Glutamatergic neuron (in vitro differentiated cells): ENCODE measurements at places on chromosomes 2 and 18. TPM values are rescaled to one million over a fixed set of nuclear protein-coding genes. Genes with fewer than 3 reads are reported as not detected.

Gene ALKAL2
- total RNA-seq: 1.0 TPM

Gene NPHP1
- 2.5 TPM for total RNA-seq

Gene TLX2
- total RNA-seq: 21.2 TPM

Gene HS6ST1
- total RNA-seq: 173 TPM

Gene TNFAIP6
- total RNA-seq: not detected

Gene ATOH8
- total RNA-seq: 9.0 TPM

Gene EFEMP1
- total RNA-seq: 1.2 TPM

DNA sequence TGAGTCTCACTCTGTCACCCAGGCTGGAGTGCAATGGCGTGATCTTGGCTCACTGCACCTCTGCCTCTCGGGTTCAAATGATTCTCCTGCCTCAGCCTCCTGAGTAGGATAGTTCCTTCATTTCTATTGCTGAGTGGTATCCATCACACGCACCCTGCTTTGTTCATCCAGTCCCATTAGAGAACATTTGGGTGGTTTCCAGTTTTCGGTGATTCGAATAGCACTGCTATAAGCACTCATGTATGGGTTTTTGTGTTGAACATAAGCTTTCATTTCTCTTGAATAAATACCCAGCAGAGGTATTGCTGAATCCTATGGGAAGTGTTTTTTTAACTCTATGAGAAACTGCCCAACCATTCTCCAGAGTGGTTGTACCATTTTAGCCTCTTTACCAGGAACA is 147.3 kb downstream of the DDX1 start:
- no peaks in the 10 kb centered on the region for H3K27me3 ChIP-seq
- peaks cover 13% of the 10 kb centered on the region for H3K4me1 ChIP-seq
- H3K27ac ChIP-seq: no peak overlapping the region
- no peak for DNase-seq
- peaks cover 6% of the 10 kb centered on the region for H3K36me3 ChIP-seq

- no peaks in the 10 kb centered on the region for H3K36me3 ChIP-seq
- H3K27me3 ChIP-seq: no peaks in the 10 kb centered on the region
- H3K4me3 ChIP-seq: no peak overlapping the region
- no peak overlapping the region for H3K27ac ChIP-seq
- no peaks in the 10 kb centered on the region for H3K4me1 ChIP-seq
Observed at GRCh38 chr2:98191883-98192282, 104.9 kb downstream of the VWA3B start.

- H3K36me3 ChIP-seq: no peaks in the 10 kb centered on the region
- H3K27ac ChIP-seq: peak overlapping the region; percentile 14
- DNase-seq: peak; percentile 18
- no peaks in the 10 kb centered on the region for H3K27me3 ChIP-seq
- peaks cover 17% of the 10 kb centered on the region for H3K4me1 ChIP-seq
- H3K4me3 ChIP-seq: no peak overlapping the region
Observed at GRCh38 chr2:165698444-165698884, 95.6 kb downstream of the GALNT3 start.

DNA sequence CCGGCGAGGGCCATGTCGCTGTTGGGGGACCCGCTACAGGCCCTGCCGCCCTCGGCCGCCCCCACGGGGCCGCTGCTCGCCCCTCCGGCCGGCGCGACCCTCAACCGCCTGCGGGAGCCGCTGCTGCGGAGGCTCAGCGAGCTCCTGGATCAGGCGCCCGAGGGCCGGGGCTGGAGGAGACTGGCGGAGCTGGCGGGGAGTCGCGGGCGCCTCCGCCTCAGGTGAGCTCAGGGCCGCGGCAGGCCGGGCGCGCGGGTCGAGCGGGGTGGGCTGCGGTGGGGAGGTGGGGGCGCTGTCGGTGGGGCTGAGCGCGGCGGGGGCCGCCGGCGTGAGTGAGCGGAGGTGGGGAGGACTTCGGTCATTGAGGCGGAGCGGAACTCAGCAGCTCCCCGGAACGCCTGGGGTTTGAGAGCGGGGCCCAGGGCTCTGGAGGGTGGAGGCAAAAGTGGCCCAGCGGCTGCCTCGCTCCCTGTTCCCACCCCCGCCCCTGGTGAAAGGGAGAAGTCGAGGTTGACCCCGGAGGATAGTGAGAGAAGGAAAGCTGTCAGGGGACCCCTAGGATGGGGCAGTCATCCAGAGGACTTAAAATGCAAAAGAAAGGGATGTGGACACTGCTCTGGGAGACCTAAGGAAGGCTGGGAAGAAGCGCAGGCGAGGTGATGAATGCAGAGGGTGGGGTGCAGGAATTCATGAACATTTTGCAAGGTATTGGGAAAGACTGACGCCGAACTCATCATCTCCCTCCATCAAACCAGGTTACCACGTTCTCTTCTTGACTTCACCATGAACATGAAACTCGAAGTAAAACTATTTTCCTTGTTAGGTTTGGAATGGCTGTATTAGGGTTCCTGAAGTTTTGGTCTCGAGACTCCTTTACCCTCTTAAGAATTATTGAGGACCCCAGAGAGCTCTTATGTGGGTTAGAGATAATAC is 633 bp downstream of the MALT1 start:
- no peaks in the 10 kb centered on the region for H3K36me3 ChIP-seq
- DNase-seq: peak; percentile 80
- H3K27me3 ChIP-seq: no peaks in the 10 kb centered on the region
- H3K4me3 ChIP-seq: peak overlapping the region; percentile 90

GRCh38 chr18:62659698-62660097 is 55.6 kb upstream of the PHLPP1 start:
- H3K4me3 ChIP-seq: no peak overlapping the region
- H3K27ac ChIP-seq: no peak overlapping the region
- no peak for DNase-seq
- H3K36me3 ChIP-seq: no peaks in the 10 kb centered on the region

GRCh38 chr2:98476192-98476868 is 31.7 kb downstream of the INPP4A start:
- peaks cover 36% of the 10 kb centered on the region for H3K4me1 ChIP-seq
- H3K4me3 ChIP-seq: no peak overlapping the region
- DNase-seq: no peak
- H3K27ac ChIP-seq: no peak overlapping the region
- H3K36me3 ChIP-seq: no peaks in the 10 kb centered on the region

- H3K27me3 ChIP-seq: peaks cover 10% of the 10 kb centered on the region
- peaks cover 22% of the 10 kb centered on the region for H3K4me1 ChIP-seq
- no peak overlapping the region for H3K4me3 ChIP-seq
- H3K36me3 ChIP-seq: peaks cover 2% of the 10 kb centered on the region
- no peak for DNase-seq
Observed at GRCh38 chr2:3198119-3198518, 179.5 kb downstream of the EIPR1 start.

- no peak overlapping the region for H3K4me3 ChIP-seq
- peaks cover 4% of the 10 kb centered on the region for H3K36me3 ChIP-seq
- no peak for DNase-seq
- peaks cover 8% of the 10 kb centered on the region for H3K27me3 ChIP-seq
Observed at GRCh38 chr2:136322428-136322827, 204.5 kb upstream of the CXCR4 start.

DNA sequence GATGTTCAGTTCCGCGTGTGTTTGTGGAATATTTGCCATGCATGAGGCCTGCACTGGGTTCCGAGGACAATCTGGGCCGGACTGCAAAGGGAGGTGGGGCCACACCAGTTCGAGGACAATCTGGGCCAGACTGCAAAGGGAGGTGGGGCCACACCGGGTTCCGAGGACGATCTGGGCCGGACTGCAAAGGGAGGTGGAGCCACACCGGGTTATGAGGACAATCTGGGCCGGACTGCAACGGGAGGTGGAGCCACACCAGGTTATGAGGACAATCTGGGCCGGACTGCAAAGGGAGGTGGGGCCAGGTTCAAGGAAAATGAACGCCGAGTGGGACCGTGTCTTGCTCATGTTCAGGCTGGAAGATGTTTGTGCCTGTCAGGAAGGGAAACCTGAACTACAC is 97.8 kb upstream of the HDAC4 start:
- no peaks in the 10 kb centered on the region for H3K36me3 ChIP-seq
- no peak overlapping the region for H3K27ac ChIP-seq
- DNase-seq: no peak
- H3K4me3 ChIP-seq: no peak overlapping the region
- no peaks in the 10 kb centered on the region for H3K4me1 ChIP-seq

DNA sequence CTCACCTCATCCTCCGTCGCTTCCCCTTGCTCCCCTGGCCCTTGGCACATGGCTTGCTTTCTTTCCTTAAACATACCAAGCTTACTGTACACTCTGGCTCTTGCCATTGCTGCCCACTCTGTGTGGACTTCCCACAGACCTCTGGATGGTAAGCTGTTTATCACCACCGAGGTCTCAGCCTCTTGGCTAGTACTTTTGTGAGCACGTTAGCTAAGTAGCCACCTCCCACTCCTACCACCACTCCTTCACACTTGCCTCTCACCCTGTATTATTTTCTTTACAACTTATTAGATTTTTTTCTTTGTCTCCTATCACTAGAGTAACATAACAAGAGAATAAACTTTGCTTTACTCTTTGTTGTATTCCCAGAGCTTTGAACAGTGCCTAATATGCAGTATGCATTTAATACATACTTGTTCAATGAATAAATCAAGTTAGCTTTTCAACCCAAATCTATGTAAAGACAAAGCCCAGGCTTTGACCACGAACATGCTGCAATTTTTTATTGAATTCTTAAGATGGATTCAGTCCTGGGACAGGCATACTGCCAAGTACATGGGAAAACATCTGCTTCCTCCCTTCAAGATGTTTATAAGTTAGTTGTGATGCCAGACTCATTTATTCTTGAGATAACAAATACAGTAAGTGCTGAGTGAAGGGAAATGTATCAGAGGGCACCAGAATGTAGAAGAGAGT is 25.0 kb upstream of the MSGN1 start:
- no peak for DNase-seq
- H3K27ac ChIP-seq: no peak overlapping the region
- peaks cover 2% of the 10 kb centered on the region for H3K27me3 ChIP-seq
- no peak overlapping the region for H3K4me3 ChIP-seq

- no peak for DNase-seq
- no peaks in the 10 kb centered on the region for H3K36me3 ChIP-seq
- H3K27me3 ChIP-seq: peaks cover 3% of the 10 kb centered on the region
- H3K4me1 ChIP-seq: peaks cover 7% of the 10 kb centered on the region
- no peak overlapping the region for H3K4me3 ChIP-seq
Observed at GRCh38 chr2:10773821-10774341, 38.7 kb downstream of the PDIA6 start.

GRCh38 chr18:64852281-64852680 is 703.4 kb upstream of the LINC00305 start:
- no peak overlapping the region for H3K27ac ChIP-seq
- no peaks in the 10 kb centered on the region for H3K4me1 ChIP-seq

DNA sequence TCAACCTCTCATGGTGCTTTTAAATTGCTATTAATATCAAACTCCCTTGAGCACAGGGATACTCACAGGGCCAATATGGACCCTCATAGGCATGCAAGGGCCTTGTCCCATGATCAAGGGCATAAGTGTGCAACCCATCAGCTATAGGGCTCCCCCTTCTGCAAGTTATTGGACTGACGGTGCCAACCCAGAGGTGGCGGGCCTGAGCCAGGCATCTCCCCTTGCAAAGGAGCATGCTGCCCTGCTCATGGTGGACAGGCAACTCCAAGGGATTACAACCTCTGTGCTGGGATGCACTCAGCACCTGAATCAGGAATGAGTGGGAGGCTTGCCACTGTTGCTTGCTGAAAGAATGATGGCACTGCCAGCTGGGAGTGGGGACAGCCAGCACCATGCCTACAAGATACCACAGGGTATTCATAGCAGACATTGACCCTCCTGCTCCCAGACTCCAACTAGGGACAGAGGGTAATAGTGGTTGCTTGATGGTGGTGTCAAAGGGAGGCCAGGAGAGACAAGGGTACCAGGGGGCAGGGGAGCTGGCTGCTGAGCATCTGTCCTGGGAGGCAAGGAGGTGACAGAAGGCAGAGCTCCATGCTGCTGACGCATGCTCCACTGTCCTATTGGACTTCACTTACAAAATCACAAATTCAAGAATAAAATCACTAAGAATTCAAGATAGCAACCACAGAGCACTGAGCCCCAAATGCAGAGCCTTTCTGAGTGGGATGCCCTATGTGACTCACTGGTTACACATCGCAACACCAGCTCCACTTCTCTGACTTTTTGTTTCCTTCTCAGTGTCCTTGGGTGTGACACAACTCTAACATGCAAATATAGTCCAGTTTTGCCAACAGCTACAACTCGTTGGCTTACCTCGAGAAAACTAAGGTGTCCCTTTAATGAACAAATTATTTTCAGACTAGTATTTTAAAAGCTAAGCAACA is 157.1 kb upstream of the CCDC150 start:
- H3K27me3 ChIP-seq: peaks cover 10% of the 10 kb centered on the region
- peak overlapping the region; percentile 53 for H3K4me3 ChIP-seq
- peak; percentile 24 for DNase-seq
- H3K36me3 ChIP-seq: peaks cover 4% of the 10 kb centered on the region
- peak overlapping the region; percentile 94 for H3K27ac ChIP-seq
- peaks cover 73% of the 10 kb centered on the region for H3K4me1 ChIP-seq

DNA sequence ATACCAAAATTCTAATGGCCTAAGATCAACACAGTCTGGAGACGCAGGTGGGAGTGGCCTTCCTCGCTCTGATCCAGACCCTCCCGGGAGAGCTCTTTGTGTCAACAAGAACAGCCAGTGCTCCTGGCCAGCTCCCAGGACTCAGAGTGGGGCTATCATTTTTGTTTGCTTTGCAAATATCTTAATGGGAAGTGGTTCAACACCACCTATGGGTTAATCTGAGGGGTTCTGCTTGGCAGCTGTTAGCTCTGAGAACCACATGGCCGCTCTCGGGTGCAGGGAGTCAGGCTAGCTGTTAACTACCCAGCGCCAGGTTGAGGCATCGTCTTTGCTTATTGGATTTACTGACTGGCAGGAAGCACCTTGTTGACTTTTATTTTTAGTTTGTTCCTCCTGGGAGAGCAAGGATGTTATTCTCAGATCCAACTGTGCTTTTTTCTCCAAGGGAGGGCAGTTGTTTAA is 184.8 kb upstream of the SP5 start:
- H3K27me3 ChIP-seq: peaks cover 2% of the 10 kb centered on the region
- H3K4me3 ChIP-seq: peak overlapping the region; percentile 35
- H3K36me3 ChIP-seq: no peaks in the 10 kb centered on the region
- peaks cover 12% of the 10 kb centered on the region for H3K4me1 ChIP-seq

GRCh38 chr2:112884869-112885505 is 26.0 kb upstream of the IL37 start:
- no peaks in the 10 kb centered on the region for H3K4me1 ChIP-seq
- H3K4me3 ChIP-seq: no peak overlapping the region
- peak; percentile 58 for DNase-seq
- no peaks in the 10 kb centered on the region for H3K27me3 ChIP-seq

DNA sequence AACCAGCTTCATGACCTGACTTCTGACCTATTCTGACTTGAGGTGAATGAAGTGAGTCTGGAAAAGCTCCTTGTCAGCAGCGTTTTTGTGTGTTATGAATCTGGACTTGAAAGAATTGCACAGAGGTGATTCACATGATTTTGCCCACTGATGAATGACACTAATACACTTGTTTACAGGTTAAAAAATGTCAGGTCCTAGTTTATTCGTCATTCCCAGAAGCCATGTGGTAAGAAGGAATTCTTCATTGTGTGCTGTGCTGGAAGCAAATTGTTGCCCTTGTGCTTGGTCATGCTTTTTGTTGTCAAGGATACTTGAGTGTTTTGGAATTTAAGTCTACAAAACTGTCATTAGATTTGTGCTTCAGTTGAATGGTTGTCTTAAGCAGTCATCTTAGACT is 15.5 kb downstream of the SEC11C start:
- no peak overlapping the region for H3K27ac ChIP-seq
- H3K4me3 ChIP-seq: no peak overlapping the region
- no peaks in the 10 kb centered on the region for H3K36me3 ChIP-seq
- H3K27me3 ChIP-seq: peaks cover 2% of the 10 kb centered on the region

GRCh38 chr2:216245391-216245975 is 126.8 kb downstream of the MARCHF4 start:
- H3K4me3 ChIP-seq: no peak overlapping the region
- H3K27ac ChIP-seq: no peak overlapping the region
- H3K27me3 ChIP-seq: peaks cover 7% of the 10 kb centered on the region
- H3K4me1 ChIP-seq: peaks cover 37% of the 10 kb centered on the region

GRCh38 chr18:22363867-22364463 is 53.8 kb downstream of the CTAGE1 start:
- H3K36me3 ChIP-seq: no peaks in the 10 kb centered on the region
- H3K4me1 ChIP-seq: no peaks in the 10 kb centered on the region
- H3K27ac ChIP-seq: no peak overlapping the region
- DNase-seq: no peak
